Calu3 (cell line): ENCODE measurements at places on chromosomes 1 and 21.

- no peak for DNase-seq
These were observed at the start of gene NTMT2 for GRCh38 chr1:170145770-170146676. NTMT2 (plus strand) TSS chr1:170145959; CDS start chr1:170146108, 149 bp downstream.

DNA sequence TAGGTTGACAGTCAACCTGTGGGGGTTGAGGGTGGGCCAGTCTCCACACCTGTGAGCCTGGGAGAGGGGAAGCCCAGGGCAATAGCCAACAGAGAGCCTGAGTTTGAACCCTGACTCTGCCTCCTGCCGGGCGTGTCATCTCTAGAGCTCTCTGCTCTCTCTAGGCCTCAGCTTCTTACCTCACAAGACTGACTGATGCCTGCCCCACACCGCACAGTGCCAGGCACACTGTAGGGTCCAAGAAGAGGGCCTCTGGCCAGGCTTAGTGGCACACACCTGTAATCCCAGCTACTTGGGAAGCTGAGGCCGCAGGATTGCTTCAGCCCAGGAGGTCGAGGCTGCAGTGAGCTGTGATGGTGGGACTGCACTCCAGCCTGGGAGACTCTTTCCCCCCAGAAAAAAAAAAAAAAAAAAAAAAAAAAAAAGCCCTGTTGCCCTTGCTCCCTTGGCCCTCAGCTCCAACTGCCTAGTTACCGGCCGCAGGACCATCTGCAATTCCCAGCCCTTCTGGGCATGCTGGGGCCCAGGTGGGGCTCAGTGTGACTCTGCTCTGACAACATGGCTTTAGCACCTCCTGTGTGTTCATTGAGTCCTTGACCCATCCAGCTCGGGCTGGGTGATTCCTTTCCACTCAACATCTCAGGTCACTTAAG, 25.1 kb downstream of the GRHL3 start:
- DNase-seq: no peak

GRCh38 chr21:26967062-26967913, at the start of gene ADAMTS5:
ADAMTS5 (minus strand) TSS chr21:26967088; CDS start chr21:26966391, 697 bp downstream.
- no peak for DNase-seq

- no peak for DNase-seq
These were observed 291.1 kb upstream of the NFIA start for GRCh38 chr1:60791226-60791625.

DNA sequence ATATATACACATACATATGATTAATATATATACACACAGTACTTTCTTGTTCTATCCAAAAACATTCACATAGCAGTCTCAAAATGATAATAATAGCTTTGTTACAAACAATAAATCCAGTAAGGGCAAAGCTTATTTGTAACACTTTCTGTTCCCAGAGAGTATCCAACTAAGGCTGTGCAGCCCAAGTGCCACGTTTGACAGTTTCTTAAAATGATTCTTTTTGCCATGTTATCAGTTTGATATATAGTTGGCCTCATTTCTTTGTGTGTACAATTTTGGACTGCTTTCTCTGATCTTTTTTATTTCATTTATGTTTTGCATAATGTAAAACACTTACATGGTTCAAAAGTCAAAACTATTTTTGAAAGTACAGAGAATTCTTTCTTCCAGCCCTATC, 11.8 kb downstream of the KCNE1 start:
- no peak for DNase-seq

- no peak for DNase-seq
These were observed at the start of gene HTR6 for GRCh38 chr1:19664453-19665185. HTR6 (plus strand) TSS chr1:19664875; CDS start chr1:19665754, 879 bp downstream.

DNA sequence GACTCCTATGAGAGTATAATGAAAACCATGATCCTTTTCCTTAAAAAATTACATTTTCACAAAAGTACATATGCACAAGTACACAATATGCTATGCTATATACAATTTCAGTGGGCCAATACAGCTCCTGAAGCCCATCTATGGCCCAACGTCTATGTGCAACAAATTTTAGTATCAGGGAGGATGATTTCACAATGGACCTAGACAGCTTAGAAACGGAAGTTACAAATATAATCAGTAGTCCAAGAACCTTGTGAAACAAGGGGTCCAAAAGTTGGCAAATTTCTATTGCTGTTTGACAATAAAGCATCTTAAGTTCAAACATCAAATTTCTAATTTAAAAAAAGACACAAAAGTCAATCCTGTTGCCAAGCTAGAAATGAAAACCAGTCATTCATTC, 87.0 kb downstream of the DPYD start:
- DNase-seq: no peak

DNA sequence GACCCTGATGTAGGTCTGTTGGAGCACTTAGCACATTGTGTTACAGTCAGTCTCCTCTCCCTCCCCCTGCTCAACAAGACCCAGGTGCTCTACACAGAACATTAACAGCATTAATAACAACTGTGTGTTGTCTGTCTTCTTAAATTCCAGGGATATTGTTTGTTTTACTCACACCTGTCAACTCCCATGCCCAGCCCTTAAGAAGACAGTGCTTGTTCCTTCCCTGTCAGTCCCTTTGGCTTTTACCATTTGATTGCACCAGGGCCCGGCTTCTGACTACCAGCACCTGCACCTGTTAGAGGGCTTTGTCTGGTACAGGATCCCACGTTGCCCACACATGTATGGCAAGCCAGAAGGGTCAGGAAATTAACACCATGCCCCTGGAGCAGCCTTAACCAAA, 11.7 kb downstream of the RIMKLA start:
- no peak for DNase-seq

DNA sequence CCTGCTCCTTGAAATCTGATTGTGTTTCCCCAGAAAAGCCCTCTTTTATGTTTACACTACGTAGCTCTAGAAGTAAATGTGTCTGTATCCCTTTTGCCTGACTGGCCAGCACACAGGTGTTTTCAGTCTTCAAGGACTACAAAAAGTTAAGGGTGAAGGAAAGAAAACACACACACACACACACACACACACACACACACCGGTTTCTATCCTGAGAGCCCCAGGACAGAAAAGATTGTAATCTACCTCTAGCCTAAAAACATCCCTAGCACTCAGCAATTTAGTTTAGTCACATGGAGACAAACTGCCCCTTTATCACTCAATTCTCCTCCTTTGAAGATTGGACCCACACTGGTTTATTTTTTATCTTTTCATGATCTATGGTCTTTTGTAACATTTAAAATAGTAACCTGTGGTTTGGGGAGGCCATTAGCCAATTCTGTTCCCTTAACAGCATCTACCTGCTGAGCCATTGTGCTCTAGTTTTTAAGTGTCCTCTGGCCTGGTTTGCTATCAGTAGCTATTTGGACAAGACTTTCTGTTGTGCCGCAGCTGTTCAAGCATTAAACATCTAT, 15.8 kb upstream of the TRIM45 start:
- no peak for DNase-seq

- DNase-seq: no peak
These were observed 36.7 kb downstream of the ETNK2 start for GRCh38 chr1:204115116-204115515.

- no peak for DNase-seq
These were observed 20.9 kb downstream of the CSTB start for GRCh38 chr21:43754948-43755781.

GRCh38 chr1:119652587-119652986, 4.5 kb upstream of the ZNF697 start:
- DNase-seq: no peak

- no peak for DNase-seq
These were observed 52.4 kb downstream of the NEGR1 start for GRCh38 chr1:72229893-72230292.

DNA sequence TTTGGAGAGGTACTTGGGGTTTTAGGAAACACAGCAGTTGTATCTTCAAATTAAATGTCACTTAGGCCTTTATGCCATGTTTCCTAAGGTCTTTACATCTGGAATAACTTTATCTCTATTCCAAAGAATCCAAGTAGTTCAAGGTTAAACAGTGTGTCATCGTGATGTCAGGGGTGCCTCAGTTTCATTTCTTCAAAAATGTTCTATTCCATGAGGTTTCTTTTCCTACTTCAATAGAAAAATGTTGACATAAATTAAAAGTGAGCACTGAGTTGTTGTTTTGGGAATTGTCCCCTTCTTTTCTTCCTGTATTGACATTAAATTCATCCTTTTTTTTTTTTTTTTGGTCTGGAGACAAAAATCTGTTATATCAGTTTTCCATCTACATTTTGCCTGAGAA, 160.6 kb upstream of the C21orf91 start:
- DNase-seq: no peak

DNA sequence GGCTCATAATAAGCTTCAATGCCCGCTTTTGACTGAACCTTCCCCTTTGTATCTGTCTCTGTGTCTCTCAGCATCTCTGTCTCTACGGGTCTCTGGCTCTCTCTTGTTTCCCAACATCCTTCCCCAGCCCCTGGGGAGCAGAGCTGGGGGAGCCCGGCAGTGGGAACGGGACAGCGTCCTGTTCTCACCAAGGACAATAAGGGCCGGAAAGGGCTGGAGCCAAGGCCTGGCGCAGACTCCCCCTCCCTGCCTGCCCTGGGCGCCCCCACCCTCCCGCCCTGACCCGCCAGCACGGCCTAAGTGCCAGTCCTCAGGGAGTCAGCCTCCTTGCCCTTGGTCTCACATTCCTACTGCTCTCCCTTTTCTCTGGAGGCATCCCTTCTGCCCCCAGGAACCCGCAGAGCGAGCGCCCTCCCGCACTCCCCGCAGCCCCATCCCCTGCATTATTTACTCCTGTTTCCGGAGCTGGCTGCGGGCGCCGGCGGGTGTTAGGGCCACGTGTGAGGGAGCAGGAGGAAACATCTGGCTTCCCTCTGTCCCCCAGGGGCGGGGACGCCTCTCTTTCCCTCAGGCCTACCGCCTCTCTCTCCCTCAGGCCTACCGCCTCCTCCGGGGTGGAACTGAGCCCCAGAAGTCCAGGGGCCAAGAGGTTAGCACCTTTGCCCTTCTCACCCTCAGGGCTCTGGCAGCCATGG, 6.5 kb downstream of the KRTCAP2 start:
- no peak for DNase-seq

GRCh38 chr21:19541602-19542001, 1138.0 kb upstream of the TMPRSS15 start:
- no peak for DNase-seq

GRCh38 chr1:23051290-23051909, 32.1 kb downstream of the KDM1A start:
- no peak for DNase-seq

- DNase-seq: peak; percentile 6
These were observed 69.5 kb downstream of the LHX8 start for GRCh38 chr1:75203415-75204277.

- DNase-seq: peak; percentile 95
These were observed at the start of gene RAB25 for GRCh38 chr1:156060937-156061636. RAB25 (plus strand) TSS chr1:156061160; CDS start chr1:156061401, 241 bp downstream.

GRCh38 chr1:228381356-228381755, 25.3 kb downstream of the TRIM11 start:
- no peak for DNase-seq

DNA sequence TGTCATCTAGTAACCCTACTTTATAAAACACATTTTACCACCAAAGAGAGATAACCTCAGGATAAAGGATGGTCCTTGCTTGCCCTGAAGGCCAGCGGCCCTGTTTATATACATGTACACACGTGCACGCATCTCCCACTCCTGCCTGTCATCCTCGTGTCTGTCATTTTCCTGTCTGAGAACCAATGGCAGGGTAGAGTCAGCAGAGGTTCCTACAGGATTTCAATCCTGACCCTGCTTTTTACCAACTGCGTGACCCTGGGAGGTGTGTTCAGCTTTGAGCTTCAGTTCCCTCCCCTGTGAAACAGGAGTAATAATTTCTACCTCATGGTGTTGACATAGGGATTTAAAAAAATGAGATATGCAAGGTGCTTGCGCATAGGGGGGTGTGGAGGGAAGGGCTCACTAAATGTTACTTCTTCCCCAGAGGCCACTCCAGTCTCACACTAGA, 12.3 kb upstream of the RASSF5 start:
- no peak for DNase-seq

DNA sequence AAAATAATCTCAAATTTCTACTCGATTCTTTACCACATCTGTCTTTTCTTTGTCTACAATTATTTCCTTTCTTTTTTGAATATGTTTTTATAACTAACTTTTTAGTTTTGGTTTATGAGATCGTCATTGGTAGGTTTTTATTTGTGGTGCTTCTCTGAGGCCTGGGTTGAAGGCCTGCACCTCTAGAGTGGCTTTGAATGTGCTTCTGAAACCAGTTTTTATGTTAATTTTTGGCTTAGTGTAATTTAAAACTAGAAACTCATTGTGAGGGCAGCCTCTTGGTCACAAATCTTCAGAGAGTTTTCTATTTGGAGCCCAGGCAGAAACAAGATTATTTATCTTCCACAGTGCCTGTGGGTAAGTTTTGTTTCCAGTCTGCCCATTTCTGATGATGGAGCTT, 187.0 kb downstream of the GPATCH2 start:
- DNase-seq: no peak

DNA sequence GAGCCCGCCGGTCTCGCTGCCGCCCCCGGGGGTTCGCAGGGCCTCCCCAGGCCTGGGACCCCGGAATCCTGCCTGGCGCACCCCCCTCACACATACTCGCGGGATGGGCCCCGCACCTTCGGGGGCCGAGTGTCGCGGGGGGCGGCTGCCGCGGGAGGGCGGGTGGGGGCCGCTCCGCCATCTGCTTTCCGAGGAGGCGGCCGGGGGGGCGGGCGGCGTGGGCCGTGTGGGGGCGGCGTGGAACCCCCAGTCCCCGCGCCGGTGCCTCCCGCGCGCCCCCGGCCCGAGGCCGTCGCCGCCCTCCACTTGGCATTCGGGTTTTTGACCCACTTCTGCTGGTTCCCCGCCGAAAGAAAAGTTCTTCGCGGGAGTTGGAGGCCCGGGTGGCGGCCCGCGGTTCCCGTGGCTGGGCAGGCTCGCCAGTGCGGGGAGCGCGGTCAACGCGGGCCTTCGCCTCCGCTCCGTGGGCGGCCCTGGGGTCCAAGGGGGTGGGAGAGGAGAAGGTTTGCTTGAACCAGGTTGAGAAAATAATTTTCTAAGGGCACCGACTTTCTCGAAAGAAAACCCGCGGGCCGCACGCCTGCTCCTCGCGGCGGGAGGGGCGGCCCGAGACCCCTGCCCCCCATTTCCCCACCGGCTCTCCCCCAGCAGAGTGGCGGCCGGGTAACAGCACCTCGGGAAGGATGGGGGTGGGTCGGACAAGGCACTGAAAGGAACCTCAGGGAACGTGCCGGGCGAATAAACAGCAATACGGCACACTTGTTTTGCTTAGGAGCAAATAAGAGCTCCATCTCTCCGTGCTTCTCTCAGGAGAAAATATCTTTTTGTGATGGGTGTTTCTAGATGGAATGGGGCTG, 1.6 kb downstream of the PHF13 start:
- DNase-seq: no peak

DNA sequence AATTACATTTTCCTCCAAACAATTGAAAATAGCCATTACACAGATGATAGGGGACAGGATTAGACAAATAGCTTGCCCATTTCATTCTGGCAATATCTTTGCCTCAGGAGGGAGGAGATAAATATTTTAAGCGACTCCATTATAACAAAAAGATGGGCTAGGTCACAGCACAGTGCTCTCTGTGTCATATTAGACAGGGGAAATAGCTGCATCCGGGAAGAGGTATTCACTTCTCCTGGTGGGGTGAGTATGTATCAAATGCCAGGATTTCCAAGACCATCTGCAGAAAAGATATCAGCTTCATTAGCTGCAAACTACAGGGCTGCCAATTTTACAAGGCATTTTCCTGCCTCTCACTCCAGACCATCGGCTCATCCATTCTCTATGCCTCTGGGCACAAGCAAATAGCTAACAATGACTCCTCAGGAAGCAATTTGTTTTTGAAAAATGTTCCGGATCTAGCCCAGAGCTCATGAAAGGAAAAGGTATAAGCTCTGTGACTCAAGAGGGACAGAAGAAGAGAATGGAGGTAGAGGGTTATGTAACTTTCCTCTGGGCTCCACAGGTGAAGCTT, 41.9 kb upstream of the ANGPTL7 start:
- no peak for DNase-seq
